ENCODE measurements at places on chromosomes 1 and 21.
A peak's percentile ranks its signal among the peaks of the same experiment; 100 is the strongest.

DNA sequence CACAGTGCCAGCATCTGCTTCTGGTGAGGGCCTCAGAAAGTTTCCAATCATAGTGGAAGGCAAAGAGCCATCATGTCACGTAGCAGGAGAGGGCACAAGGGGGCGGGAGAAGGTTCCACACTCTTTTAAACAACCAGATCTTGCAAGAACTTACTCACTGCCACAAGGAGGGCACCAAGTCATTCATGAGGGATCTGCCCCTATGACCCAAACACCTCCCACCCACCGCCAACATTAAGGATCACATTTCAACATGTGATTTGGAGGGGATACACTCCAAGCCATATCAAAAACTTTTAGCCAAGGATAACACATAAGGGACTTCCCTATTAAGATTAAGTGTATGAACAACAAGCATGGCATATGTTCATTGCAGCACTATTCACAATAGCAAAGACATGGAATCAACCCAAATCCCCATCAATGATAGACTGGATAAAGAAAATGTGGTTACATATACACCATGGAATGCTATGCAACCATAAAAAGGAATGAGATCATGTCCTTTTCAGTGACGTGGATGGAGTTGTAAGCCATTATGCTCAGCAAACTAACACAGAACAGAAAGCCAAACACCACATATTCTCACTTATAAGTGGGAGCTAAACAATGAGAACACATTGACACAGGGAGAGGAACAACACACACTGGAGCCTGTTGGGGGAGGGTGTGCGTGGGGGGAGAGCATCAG, 19.9 kb upstream of the SLC35F3 start:
- no peak overlapping the region for H3K4me3 ChIP-seq
- no peaks in the 10 kb centered on the region for H3K36me3 ChIP-seq
- no peaks in the 10 kb centered on the region for H3K27me3 ChIP-seq

DNA sequence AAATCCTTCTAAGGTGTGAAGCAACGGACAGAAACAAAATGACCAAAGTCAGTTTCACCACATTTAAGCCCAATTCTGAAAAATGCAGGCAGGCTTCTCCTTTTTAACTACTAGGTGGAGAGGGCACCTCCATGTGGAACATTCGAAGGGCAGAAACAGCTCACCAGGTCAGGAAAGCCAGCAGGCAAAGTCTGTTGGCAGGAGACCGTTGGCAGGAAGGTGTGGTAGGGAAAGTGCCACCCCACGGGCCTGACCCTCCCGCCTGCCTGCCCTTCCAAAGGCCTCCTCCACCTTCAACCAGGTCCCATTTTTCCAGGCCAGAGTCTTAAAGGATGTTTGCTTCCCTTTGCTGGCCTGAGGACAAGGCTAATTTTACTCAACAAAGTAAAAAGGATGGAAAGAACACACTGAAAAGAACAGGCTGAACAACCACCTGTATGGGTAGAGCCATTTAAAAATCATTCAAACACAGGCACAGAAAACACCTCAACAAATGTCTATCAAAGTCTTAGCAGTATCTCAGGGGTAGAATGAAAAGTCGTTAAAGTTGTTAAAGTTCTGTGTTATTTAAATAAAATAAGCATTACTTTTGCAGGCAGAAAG, 26.4 kb downstream of the CAPZB start:
- no peaks in the 10 kb centered on the region for H3K36me3 ChIP-seq
- DNase-seq = no peak
- no peak overlapping the region for H3K27ac ChIP-seq
- peaks cover 35% of the 10 kb centered on the region for H3K4me1 ChIP-seq

DNA sequence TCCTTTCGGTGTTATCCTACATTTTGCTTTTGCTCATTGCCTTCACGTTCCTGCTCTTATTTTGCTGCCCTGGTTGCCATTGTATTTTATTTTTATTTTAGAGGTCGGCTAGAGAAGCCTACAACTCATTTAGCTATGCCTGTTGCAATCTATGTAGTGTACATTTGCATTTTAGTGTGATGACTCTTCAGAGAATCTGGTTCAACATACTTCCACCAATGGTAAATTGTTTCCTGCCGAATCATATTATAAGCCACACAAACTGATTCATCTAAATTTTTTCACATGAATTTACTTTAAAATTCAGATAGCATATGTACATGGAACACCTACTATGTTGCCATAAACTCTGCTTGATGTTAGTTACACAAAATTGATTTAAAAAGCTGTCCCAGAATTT, 1596.9 kb downstream of the PLA2G4A start:
- no peaks in the 10 kb centered on the region for H3K27me3 ChIP-seq
- H3K4me3 ChIP-seq = no peak overlapping the region
- DNase-seq = peak; percentile 12

DNA sequence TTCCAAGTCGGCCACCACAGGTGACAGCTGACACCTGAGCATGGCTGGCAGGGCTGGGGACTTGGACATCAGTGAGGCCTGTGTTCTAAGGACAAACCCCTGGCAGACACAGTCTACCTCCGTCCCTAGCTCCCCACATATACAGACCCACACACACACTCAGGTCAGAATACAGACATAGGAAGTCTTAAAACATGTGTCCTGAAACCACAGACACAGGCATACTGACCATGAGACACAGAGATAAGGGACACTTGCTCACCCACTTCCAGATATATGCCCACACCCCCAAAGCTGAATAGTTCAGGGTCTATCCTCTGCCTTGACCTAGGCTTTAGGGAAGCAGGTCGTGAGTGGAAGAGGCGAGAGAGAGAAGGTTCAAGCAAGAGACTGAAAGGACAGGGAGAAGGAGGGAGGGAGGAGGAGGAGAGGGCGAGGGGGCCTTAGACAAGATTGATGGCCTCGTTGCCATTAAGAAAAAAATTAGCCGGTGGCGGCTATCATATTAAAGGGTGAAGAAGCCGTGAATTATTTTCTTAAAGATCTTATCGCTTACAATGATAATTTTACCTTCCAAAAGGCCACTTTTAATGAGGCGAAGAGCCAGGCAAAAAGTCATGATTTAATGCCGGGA, 49.9 kb downstream of the TMEM53 start:
- H3K4me3 ChIP-seq = no peak overlapping the region
- peaks cover 6% of the 10 kb centered on the region for H3K4me1 ChIP-seq
- no peak overlapping the region for H3K27ac ChIP-seq
- no peaks in the 10 kb centered on the region for H3K36me3 ChIP-seq

DNA sequence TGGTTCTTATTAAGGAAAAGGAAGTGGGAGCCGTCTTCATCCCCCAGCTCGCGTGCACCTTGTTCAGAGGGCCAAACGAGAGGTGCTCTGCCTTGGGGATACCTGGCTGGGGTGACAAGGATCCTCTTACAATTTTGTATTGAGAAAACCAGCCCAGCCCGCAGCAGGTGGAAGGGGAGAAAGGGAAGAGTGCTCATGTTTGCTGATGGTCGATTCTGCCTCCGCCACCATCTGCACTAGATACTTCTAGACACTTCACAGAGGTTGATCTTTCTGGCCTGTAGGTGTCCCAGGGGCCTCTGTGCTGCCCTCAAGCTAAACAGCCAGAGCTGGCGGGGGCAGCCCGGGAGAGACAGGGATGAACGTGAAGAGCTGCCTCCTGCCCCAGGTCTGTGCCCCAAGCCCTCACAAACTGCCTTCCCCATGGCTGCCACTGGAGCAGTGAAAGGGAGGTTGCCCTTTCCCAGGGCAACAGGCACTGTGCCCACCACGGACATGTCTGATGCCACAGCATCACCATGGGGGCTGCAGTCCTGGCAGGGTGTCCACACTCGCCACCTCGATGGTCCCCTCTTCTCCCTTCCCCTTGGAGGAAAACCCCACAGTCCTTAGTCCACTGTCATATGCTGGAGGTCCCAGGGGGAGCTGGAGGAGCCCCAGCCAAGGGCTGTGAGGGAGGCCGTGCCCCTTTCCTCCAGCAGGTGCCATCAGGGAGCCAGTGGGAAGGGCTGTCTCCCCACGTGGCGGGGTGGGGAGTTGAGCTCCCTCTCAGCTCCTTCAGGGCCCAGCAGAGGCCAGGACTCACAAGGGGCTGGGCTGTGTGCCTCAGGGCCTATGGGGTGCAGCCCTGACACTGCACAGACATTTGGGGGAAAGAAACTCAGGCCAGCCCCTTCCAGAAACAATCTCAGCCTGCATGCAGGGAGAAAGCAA, 8.1 kb downstream of the ADPRS start:
- H3K4me1 ChIP-seq = no peaks in the 10 kb centered on the region
- H3K36me3 ChIP-seq = peaks cover 36% of the 10 kb centered on the region
- peak; percentile 9 for DNase-seq

- H3K4me3 ChIP-seq = no peak overlapping the region
- no peaks in the 10 kb centered on the region for H3K36me3 ChIP-seq
- H3K27ac ChIP-seq = no peak overlapping the region
- no peaks in the 10 kb centered on the region for H3K27me3 ChIP-seq
- DNase-seq = peak; percentile 74
Observed at GRCh38 chr1:11320153-11320936, 47.3 kb downstream of the UBIAD1 start.

DNA sequence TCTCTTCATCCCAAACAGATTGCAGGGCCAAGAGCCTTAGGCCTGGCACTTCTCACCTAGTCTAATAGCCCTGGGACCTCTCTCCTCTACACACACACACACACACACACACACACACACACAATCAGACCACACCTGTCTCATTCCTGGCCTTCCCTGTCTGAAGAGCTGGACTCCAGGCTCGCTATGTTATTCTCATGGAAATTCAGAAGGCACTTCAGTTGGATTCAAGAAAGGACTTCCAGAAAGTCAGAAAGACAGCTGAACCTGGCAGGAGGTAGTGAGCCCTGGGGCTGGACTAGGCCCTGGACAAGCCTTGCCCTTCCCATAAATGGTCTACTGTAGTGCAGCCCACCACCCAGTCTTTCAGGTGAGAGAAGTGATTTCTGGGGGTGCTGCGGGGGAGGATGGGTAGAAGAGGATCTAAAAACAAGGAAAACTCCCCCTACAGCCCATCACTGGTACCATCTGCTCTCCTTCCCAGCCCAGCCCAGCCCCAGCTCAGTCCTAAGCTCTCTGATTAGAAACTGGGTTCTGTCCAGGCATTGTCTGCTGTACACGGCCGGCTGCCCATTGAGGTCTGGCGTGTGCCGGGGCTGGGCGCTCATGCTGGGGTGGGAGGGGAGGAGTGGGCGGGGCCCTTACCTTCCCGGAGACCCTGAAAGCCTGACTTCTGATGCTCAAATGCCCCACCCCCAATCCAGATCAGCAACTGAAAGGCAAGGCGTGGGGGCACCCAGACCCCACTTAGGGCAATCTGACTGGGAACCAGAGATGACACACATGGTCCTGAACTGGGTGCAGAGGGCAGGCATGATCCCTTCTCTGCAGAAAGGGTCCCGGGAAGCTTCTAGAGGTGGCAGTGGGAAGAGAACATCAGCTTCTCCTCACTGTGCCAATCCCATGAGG, 2.5 kb downstream of the KIF21B start:
- H3K27me3 ChIP-seq = peaks cover 16% of the 10 kb centered on the region
- no peaks in the 10 kb centered on the region for H3K36me3 ChIP-seq
- no peak overlapping the region for H3K27ac ChIP-seq
- H3K4me3 ChIP-seq = no peak overlapping the region
- no peak for DNase-seq

- H3K4me3 ChIP-seq = no peak overlapping the region
- H3K4me1 ChIP-seq = no peaks in the 10 kb centered on the region
- no peak for DNase-seq
- no peaks in the 10 kb centered on the region for H3K36me3 ChIP-seq
- no peaks in the 10 kb centered on the region for H3K27me3 ChIP-seq
- no peak overlapping the region for H3K27ac ChIP-seq
Observed at GRCh38 chr1:7250176-7250575, 464.9 kb downstream of the CAMTA1 start.

DNA sequence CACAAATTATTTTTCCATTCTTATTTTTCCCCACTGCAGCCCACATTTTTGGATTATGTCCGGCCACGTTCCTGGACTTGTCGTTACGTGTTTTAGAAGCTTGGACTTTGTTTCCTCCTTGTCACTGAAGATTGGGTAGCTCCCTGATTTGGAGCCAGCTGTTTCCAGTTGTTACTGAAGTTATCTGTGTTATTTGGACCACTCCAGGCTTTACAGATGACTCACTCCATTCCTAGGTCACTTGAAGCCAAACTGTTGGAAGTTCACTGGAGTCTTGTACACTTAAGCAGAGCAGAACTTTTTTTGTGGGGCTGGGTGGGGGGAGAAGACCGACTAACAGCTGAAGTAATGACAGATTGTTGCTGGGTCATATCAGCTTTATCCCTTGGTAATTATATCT, 12.2 kb upstream of the AXDND1 start:
- no peaks in the 10 kb centered on the region for H3K27me3 ChIP-seq
- peaks cover 8% of the 10 kb centered on the region for H3K4me1 ChIP-seq
- peak overlapping the region; percentile 37 for H3K27ac ChIP-seq
- peak; percentile 14 for DNase-seq
- H3K4me3 ChIP-seq = no peak overlapping the region

DNA sequence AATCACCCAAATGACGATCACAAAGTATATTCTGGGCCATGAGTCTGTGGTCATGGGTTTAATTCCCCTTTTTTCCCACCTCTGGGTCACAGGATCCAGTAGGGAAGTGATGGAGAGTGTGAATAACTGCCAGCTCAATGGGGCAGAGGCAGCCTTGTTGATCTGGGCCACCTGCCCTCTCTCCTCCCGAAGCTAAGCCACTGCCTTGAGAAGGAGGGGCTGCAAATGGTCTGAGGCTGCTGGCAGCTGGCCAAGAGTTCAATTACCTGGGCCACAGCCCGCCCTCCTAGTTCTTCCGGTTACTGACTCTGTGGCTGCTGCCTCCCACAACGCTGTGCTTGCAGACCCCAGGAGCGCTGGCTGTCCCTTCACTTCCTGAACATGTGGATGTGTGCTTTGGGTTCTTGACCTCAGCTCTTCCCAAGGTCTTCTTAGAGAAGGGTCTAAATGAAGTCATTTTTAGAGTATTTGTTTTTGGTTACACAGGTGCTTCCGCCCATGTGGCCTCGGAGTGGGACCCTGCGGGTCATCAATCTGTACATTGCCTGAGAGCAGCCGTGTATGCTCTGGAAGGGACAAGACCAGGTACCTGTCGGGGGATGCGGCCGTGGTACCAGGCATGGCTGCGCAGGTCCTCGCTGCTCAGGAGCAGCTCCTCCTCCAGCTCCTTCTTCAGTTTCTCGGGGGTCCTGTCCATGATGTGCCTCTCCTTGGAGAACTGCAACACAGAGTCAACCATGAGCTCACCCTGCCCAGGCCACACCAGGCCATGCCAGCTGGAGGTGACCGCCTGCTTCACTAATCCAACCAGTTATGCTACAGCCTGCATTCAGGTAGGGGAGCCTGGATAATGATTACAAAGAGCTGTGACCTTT, 89.7 kb downstream of the BCAR3 start:
- no peaks in the 10 kb centered on the region for H3K36me3 ChIP-seq
- no peak for DNase-seq
- no peak overlapping the region for H3K4me3 ChIP-seq
- no peak overlapping the region for H3K27ac ChIP-seq
